ENCODE measurements at places on chromosomes 7 and 10.

DNA sequence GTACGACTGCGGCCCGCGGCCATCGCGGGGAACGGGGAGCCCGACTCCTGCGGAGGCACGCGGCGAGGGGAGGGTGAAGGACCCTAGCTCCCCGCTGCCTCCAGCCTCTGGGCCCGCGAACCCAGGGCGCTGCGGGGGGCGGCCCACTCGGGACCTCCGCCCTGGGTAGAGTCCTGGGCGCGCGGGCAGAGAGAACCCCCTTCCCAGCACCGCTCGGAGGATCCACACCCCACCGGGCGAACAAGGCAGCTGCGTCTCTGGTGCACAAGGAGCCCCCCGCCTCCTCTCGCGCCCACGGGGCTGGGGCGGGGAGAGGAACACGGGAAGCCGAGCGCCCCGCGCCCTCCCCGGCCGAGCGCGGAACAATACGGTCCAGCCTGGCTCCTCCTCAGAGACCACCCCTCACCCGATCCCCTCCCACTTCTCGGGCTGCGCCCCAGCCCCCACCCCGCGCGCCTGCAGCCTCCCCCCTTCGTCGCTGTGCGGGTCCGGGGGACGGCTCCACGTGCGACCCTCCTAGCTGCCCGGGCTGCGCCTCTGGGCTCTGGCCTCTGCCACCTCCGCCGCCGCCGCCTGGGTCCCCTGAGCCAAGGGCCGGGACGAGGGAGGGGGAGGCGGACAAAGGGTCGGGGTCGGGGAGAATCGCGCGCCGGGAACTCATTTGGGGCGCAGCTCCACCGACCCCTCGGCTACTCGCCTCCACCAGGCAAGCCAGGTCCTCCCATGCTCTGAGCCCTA, at the start of gene WDR86:
Gene WDR86, minus strand, starts transcription at position 372 of the 738 bp plus-strand sequence. CDS start 449 bp downstream, outside the sequence.
- DNase-seq = no peak
- no peak within 1 kb of the TSS for H3K27ac ChIP-seq
- peak within 1 kb of the TSS; percentile 80 for H3K4me3 ChIP-seq
- H3K36me3 ChIP-seq = no peaks in the 10 kb centered on the region
- H3K4me1 ChIP-seq = peaks cover 25% of the 10 kb centered on the region

GRCh38 chr10:27446091-27446918, 57.8 kb upstream of the RAB18 start:
- peaks cover 3% of the 10 kb centered on the region for H3K27me3 ChIP-seq
- no peak overlapping the region for H3K4me3 ChIP-seq
- no peak overlapping the region for H3K27ac ChIP-seq
- peaks cover 2% of the 10 kb centered on the region for H3K4me1 ChIP-seq
- H3K36me3 ChIP-seq = no peaks in the 10 kb centered on the region

DNA sequence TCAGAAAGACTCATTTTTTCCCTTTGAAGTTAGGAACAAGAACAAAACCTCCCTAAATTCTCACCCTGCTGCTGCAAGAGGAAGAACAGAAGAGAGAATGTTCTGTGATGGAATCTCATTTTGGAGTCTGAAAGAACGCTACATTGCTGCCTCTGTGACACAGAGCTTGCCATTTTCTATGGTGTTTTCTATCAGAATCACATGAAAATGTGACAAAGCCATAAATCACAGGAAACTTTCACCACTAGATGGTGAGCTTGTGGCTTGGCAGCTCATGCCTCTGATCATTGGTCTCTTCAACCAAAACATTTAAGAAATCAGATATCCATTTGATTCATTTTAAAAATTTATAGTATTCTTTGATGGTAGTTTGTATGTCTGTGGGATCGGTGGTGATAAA, 82.9 kb downstream of the CADPS2 start:
- DNase-seq = no peak
- H3K36me3 ChIP-seq = no peaks in the 10 kb centered on the region
- H3K4me3 ChIP-seq = no peak overlapping the region
- no peak overlapping the region for H3K27ac ChIP-seq
- H3K4me1 ChIP-seq = no peaks in the 10 kb centered on the region

DNA sequence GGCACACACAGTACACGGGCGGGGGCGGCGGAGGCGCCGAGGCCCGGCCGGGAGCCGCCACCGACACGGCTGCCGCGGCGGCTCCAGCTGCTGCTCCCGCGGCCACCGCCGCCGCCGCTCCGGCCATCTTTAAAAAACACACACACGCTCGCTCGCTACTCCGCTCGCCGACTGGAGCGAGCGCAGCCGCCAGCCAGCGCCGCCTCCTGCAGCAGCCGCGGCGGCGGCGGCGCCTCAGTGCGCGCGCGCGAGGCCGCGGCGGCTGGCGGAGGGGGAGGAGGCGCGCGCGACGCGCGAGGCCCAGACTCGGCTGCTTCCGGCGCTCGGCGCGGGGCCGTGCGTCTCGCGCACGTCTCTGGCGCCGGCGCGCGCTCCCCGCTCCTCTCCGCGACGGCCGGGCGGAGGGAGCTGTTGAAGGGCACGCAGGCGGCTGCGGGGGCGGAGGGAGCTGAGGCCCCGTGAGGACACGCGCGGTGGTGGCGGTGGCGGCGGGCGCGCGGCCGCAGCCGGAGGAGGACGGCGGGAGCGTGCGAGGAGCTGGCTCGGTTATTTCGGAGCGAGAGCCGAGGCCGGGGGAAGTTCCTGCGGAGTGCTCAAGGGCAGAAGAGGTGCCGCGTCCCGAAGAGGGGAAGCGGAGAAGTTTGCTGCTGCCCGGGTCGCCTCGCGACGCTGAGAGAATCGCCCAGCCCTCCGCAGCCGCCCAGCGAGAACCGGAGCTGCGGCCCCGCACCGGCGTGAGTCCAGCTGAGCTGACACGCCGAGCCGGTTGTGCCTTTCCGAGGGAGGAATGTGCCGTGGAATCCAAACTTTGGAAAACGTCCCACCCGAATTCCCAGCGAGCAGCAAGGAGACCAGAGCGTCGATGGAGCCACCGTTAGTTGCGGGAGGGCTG, at the start of gene KDM7A:
Gene KDM7A, minus strand, starts transcription at position 173 of the 892 bp plus-strand sequence. Its CDS starts 46 bp downstream, at position 127.
- peak within 1 kb of the TSS; percentile 93 for H3K4me3 ChIP-seq
- H3K27me3 ChIP-seq = no peaks in the 10 kb centered on the region
- H3K4me1 ChIP-seq = peaks cover 33% of the 10 kb centered on the region
- peak; percentile 89 for DNase-seq
- H3K27ac ChIP-seq = peak within 1 kb of the TSS; percentile 95
- H3K36me3 ChIP-seq = peaks cover 15% of the 10 kb centered on the region

- DNase-seq = no peak
- H3K4me3 ChIP-seq = no peak overlapping the region
- no peaks in the 10 kb centered on the region for H3K4me1 ChIP-seq
- H3K36me3 ChIP-seq = no peaks in the 10 kb centered on the region
Measured at GRCh38 chr7:83996879-83997278, 197.7 kb downstream of the SEMA3A start.

GRCh38 chr10:132199268-132199853, 12.6 kb downstream of the DPYSL4 start:
- no peaks in the 10 kb centered on the region for H3K36me3 ChIP-seq
- no peaks in the 10 kb centered on the region for H3K4me1 ChIP-seq
- H3K27me3 ChIP-seq = no peaks in the 10 kb centered on the region

GRCh38 chr7:88069093-88069492, 135.0 kb downstream of the ADAM22 start:
- no peak overlapping the region for H3K4me3 ChIP-seq
- H3K27me3 ChIP-seq = peaks cover 2% of the 10 kb centered on the region
- DNase-seq = no peak
- H3K4me1 ChIP-seq = no peaks in the 10 kb centered on the region

DNA sequence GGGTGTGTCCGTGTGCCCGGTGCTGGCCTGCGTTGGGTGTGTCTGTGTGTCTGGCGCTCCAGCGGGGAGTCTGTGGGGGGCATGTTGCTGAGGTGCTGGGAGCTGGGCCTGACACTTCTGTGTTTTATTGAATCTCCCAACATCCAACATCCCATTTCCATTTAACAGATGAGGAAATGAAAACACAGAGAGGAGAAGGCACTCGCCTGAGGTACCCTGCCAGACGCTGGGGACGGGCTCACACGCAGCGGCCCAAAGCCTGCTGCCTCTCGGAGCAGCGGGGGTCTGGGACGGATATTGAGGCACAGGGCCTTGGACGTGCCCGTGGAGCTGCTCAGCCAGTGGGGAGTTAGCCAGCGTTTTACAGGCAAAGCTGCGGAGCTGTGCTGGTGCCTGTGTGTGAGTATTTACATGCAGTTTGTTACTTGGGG, 133.9 kb downstream of the DNAJB6 start:
- H3K27ac ChIP-seq = no peak overlapping the region
- DNase-seq = no peak
- H3K27me3 ChIP-seq = peaks cover 7% of the 10 kb centered on the region
- no peaks in the 10 kb centered on the region for H3K4me1 ChIP-seq
- H3K36me3 ChIP-seq = no peaks in the 10 kb centered on the region
- no peak overlapping the region for H3K4me3 ChIP-seq

DNA sequence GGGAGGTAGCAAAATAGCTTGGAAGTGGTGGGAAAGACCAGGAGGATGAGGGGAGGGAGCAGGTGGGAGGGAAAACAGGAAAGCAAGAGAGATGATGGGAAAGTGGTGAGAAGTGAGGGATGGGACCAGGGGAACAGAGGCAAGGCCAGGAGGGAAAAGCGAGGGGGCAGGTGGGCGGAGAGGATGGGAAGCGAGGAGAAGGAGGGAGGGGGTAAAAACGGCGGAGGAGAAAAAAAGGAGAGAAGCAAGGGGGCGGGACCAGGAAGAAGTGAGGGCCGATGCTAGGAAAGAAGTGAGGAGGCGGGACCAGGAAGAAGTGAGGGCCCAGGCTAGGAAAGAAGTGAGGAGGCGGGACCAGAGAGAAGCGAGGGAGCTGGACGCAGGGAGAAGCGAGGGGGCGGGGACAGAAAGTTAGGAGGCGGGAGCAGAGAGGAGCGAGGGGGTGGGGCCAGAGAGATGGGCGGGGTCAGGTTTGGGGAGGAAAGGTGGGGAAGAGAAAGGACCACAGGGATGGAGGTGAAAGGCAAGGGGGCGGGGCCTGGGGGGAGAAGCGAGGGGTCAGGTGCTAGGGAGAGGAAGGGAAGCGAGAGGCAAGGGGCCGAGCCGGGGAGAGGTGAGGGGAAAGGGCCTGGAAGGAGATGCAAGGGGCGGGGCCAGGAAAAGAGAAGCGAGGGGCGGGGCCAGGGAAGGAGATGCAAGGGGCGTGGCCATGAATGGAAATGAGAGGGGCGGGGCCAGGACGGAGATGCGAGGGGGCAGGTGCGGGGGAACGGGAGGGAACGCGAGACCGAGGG, 984 bp downstream of the SMURF1 start:
- peak; percentile 77 for DNase-seq
- peaks cover 49% of the 10 kb centered on the region for H3K4me1 ChIP-seq
- H3K27me3 ChIP-seq = peaks cover 5% of the 10 kb centered on the region
- H3K4me3 ChIP-seq = peak overlapping the region; percentile 75
- H3K27ac ChIP-seq = peak overlapping the region; percentile 59

DNA sequence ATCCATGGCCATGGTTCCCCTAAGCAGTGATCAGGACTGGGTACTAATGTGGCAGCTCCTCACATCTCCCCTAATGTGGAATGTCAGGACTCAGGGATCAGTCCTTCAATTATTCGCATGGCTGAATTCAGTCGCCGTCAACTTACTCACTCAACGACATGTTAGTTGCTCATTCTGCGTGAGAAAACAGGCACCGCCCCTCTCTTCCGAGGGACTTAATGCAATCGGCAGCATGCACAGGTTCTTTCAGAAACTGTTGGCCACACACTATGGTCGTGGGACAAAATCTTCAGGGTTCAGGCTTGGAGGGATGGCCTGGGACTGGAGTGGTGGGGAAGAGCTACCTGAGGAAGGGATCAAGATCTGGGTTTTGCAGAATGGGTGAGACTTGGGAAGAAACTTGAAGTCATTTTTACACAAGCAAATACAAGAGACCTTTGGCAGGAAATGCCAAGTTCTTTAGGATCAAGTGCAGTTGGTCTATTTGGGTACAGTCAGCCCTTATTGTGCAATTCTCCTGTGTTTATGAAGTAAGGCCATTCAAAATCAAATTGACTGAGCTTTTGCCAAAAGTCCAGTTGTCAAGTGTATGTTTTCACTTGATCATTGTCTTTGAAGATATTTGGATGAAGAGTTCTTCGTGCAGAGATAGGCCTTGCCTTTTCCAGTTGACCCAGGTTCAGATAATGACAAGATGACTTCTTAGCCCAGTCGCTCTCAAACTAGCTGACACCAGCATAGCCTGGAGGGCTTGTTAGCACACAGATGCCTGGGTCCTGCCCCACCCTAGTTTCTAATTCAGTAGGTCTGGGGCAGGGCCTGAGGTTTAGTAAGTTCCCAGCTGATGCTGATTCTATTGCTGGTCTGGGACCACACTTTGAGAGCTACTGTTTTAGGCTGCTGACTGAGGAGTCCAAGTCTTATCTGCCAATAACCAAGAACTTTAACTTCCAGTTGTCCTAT, 48.5 kb downstream of the LRRC18 start:
- peaks cover 95% of the 10 kb centered on the region for H3K36me3 ChIP-seq
- no peak overlapping the region for H3K27ac ChIP-seq
- DNase-seq = no peak
- no peaks in the 10 kb centered on the region for H3K27me3 ChIP-seq
- no peak overlapping the region for H3K4me3 ChIP-seq
- no peaks in the 10 kb centered on the region for H3K4me1 ChIP-seq

GRCh38 chr10:43610636-43611035, 4.4 kb downstream of the ZNF485 start:
- H3K4me3 ChIP-seq = no peak overlapping the region
- no peak for DNase-seq
- no peak overlapping the region for H3K27ac ChIP-seq
- H3K36me3 ChIP-seq = peaks cover 70% of the 10 kb centered on the region
- no peaks in the 10 kb centered on the region for H3K27me3 ChIP-seq

GRCh38 chr7:42453931-42454361, 216.9 kb upstream of the GLI3 start:
- no peak for DNase-seq
- H3K4me1 ChIP-seq = no peaks in the 10 kb centered on the region
- H3K36me3 ChIP-seq = no peaks in the 10 kb centered on the region
- H3K27me3 ChIP-seq = peaks cover 12% of the 10 kb centered on the region
- no peak overlapping the region for H3K27ac ChIP-seq

GRCh38 chr7:37481722-37482288, 33.1 kb upstream of the ELMO1 start:
- no peak for DNase-seq
- no peaks in the 10 kb centered on the region for H3K4me1 ChIP-seq
- peaks cover 10% of the 10 kb centered on the region for H3K27me3 ChIP-seq
- H3K27ac ChIP-seq = no peak overlapping the region
- H3K36me3 ChIP-seq = no peaks in the 10 kb centered on the region
- H3K4me3 ChIP-seq = no peak overlapping the region

GRCh38 chr10:128116187-128116586, 10.0 kb downstream of the MKI67 start:
- H3K4me1 ChIP-seq = no peaks in the 10 kb centered on the region
- no peak for DNase-seq
- H3K4me3 ChIP-seq = no peak overlapping the region
- H3K27ac ChIP-seq = no peak overlapping the region

GRCh38 chr7:100155553-100156317, 2.8 kb downstream of the TRAPPC14 start:
- H3K27ac ChIP-seq = peak overlapping the region; percentile 56
- peaks cover 58% of the 10 kb centered on the region for H3K4me1 ChIP-seq
- no peaks in the 10 kb centered on the region for H3K27me3 ChIP-seq
- peaks cover 50% of the 10 kb centered on the region for H3K36me3 ChIP-seq
- DNase-seq = no peak

GRCh38 chr7:13042605-13043236, 355.3 kb downstream of the ARL4A start:
- H3K27ac ChIP-seq = no peak overlapping the region
- no peak overlapping the region for H3K4me3 ChIP-seq
- H3K4me1 ChIP-seq = no peaks in the 10 kb centered on the region
- peaks cover 6% of the 10 kb centered on the region for H3K27me3 ChIP-seq

GRCh38 chr7:155928583-155928982, 116.3 kb upstream of the SHH start:
- no peaks in the 10 kb centered on the region for H3K4me1 ChIP-seq
- H3K27ac ChIP-seq = no peak overlapping the region
- no peak overlapping the region for H3K4me3 ChIP-seq
- no peak for DNase-seq

- no peaks in the 10 kb centered on the region for H3K27me3 ChIP-seq
- H3K27ac ChIP-seq = no peak overlapping the region
- no peaks in the 10 kb centered on the region for H3K36me3 ChIP-seq
- DNase-seq = no peak
- no peak overlapping the region for H3K4me3 ChIP-seq
Measured at GRCh38 chr7:147982307-147982706, 608.3 kb upstream of the C7orf33 start.
